ENCODE measurements at places on chromosomes 3 and 15. TPM values are rescaled to one million over a fixed set of nuclear protein-coding genes. Genes with fewer than 3 reads are reported as not detected.

The ARGFX gene
- not detected for total RNA-seq

The HRH1 gene
- 0.16 TPM for total RNA-seq

The KIF23 gene
- total RNA-seq: 1.3 TPM

The MYO9A gene
- 10.0 TPM for total RNA-seq

The P2RY13 gene
- total RNA-seq: 1.1 TPM

The UROC1 gene
- not detected for total RNA-seq

The EOMES gene
- 0.41 TPM for total RNA-seq

The WNT5A gene
- total RNA-seq: 6.6 TPM

The EHHADH gene
- 6.6 TPM for total RNA-seq
